ENCODE measurements at places on chromosomes 2 and 18.

DNA sequence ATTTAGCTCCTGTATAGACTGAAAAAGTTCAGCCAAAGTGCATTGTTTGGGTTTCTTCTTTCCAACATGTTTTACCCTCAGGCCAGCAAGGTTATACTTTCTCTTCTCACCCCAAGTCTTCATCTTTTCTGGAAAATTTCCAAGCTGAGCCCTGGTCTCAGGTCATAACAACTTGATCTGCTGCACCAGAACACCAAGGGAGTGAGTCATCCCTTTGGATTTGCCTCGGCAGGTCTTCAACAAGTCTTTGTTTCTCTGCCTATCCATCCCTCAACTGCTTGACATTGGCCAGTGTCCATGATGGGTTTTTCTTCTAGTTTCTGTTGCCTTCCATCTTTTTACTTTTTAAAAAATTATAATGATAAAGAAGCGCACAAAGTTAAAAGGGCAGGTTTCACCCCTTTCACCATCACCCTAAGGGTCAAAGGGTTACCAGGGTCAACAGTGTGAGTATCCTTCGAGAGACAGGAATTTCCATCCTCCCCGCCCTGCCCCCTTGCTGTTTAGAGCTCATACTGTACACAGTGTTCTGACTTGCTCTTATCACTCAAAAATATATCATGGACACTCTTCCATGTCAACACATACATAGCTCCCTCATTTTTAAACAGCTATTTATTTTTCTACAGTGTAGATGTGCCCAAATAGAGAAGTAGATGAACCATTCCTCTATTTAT, 5.7 kb upstream of the SPATS2L start:
- no peak for DNase-seq

- DNase-seq = no peak
These were observed 49.9 kb upstream of the RBBP8 start for GRCh38 chr18:22883179-22883578.

- DNase-seq = no peak
These were observed 52.0 kb downstream of the SLC4A5 start for GRCh38 chr2:74291218-74291544.

DNA sequence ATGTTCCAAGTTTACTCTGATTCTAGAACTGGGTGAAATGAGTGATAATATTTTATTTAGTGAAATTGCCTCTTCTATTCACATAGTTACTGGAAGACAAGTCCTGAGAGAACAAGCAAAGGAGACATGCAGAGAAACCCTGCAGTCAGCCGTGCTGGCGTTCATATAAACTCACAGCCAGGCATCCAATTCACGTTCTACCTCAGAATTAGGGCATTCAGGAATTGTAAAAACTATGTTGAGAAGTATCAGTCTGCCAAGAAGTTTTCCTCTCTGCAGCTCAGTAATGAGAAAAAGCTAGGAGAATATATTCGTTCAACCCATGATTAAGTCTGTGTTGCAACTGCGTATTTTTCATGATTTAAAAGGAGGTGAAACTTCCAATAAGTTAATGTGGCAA, 156.2 kb upstream of the DSEL start:
- no peak for DNase-seq

- DNase-seq = no peak
These were observed 35.4 kb upstream of the HNMT start for GRCh38 chr2:137928547-137929518.

GRCh38 chr2:135258193-135258592, 206.1 kb downstream of the RAB3GAP1 start:
- DNase-seq = no peak

DNA sequence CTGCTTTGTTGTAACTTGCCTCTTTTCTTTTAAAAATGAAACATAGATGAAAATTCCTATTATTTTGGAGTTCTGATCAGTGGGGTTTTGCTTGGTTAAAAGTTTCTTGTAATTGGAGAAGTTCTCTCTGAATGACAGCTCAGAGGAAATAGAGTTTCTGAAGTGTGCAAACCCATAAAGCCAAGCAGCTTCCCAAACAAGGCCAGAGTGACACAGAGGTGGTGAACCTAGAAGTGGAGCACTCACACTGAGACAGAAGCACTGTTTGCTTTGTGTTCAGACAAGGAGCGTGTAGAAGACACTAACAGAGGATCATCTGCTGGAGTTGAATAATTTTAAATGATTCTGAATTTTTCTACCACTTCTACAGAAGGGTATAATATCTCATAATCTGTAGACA, 49.2 kb downstream of the FBXO48 start:
- no peak for DNase-seq

- no peak for DNase-seq
These were observed 399.3 kb downstream of the BCL11A start for GRCh38 chr2:60154142-60154541.
